ENCODE measurements at places on chromosomes 7 and 10. TPM values are rescaled to one million over a fixed set of nuclear protein-coding genes. Genes with fewer than 3 reads are reported as not detected.

DNA sequence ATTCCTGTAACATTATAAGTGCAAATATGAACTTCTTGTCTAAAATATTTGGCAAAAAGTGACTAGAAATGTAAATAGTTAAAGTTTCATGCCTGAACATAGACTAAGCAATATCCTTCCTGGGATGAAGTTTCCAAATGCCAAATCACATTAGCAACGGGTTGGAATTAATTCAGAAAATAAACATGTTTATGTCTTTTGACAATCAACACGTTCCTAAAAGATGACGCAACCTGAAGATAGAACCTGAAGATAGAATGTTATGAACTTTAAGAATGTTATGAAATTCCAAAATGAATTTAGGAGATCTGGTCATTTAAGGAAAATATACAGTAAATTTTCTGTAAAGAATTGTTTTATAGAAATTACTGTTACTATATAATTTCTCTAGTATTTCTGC, 9.2 kb downstream of the LAMB4 start:
- DNase-seq = no peak

Gene ZKSCAN1
- 99.9 TPM for total RNA-seq

Gene CCDC201
- total RNA-seq = not detected

GRCh38 chr7:53191191-53191695, 155.8 kb downstream of the POM121L12 start:
- no peak for DNase-seq

DNA sequence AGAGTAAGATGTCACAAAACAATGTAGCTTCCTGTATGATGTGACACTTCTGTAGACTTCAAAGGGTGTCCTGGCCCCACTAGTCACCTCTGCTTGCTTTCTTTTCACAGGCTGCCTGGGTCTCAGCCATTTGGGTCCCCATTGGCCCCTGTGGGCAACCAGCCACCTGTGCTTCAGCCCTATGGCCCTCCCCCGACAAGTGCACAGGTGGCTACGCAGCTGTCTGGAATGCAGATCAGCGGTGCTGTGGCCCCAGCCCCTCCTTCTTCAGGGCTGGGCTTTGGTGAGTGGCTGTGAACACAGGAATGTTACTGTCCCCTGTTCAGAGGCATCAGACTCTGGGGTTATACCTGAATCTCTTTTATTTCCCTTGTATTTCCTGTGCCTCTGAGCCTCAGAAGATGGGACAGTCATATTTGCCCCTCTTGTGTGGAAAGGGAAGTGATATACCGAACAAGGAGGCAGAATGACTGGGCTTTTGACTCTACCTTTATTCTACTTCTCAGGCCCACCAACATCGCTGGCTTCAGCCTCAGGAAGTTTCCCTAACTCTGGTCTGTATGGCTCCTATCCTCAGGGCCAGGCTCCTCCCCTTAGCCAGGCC, 15.4 kb downstream of the SEC24C start:
- no peak for DNase-seq

- DNase-seq = no peak
Measured at GRCh38 chr10:74598891-74599566, 227.4 kb upstream of the KAT6B start.

- no peak for DNase-seq
Measured at GRCh38 chr7:121294448-121294992, 34.3 kb upstream of the WNT16 start.

GRCh38 chr10:112332022-112332421, 41.9 kb upstream of the ACSL5 start:
- DNase-seq = no peak

DNA sequence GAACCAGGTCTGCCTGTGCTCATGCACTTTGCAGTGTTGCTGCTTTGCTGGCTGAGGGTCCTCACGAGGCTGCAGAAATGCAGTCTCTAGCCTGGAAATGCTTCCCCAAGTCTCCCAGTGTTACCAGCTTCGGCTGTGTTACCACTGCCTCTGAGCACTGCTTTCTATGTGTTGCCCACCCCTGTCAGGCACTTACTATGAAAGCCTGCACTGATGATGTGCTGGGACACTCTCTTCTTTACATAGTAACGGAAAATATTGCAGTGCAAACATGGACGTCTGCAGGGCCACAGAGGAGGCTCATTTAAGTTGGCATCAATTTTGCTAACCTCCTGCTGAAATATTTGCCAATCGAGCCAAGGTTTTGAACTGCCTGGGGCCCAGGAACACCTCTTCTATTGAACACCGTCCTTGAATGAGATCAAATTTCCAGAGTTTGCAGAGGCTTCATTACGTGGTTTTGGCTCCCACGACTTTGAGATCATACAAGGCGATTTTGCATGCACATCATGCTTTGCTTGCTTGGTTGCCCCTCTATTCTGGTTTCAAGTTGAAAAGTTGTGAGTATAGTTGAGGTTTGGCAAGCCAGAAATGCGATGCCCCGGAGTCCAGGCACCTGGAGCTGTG, 404.7 kb upstream of the PODXL start:
- no peak for DNase-seq

Gene PLXNA4
- total RNA-seq = 0.38 TPM

Gene GPNMB
- 5.0 TPM for total RNA-seq

DNA sequence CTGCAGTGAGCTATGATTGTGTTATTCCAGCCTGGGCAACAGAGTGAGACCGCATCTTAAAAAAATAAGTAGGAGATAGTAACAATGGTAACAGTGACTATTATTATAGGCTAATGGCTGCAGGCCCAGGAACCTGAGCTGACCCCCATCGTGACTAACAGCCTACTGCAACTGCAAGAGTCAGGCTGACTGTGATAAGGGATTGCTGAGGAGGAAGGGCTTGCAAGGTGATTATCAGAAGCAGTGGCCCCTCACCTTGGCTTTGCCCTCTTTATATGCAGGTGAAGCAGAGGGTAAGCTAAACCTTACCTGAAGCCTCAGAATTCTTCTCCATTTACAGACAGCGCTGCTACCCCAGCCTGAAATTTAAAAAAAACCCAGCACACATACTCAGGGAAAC, 83.9 kb upstream of the SDK1 start:
- DNase-seq = no peak

DNA sequence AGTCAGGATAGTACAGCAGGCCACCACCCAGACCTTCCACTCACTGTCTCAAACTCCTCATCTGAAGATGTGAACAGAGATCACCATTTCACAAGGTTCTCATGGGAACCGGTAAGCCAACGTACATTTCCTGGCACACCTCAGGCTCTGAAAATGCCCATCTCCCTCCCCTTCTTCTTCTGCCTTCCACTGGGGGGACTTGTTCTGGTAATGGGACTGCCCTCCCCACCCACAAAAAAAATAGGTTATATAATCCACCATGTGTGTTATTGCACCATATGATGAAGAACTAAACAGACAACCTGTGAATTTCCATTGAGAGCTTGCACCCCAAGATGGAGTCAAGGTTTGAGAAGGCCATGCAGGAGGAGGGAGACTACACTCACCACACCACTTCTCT, 42.1 kb upstream of the IKZF1 start:
- no peak for DNase-seq

Gene RNF32
- 1.0 TPM for total RNA-seq

DNA sequence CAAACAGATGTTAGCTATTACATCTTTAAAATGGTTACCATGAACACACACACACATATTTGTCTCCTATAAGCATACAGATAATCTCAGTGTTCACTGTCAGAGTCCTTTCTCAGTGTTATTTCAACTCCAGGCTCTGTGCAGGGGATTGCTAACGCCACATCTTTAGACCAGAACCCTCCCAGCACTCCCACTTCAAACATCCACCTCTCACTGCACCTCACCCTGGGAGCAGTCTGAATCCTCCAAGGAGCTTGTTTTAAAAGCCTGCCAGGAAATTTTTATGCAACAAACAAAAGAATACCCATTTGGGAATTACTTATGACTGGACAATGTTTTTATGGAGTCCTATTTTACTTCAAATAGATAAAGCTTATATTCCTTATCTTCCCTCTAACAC, 107.4 kb downstream of the PARD3 start:
- DNase-seq = no peak

GRCh38 chr7:112908086-112908485, 117.9 kb upstream of the TMEM168 start:
- no peak for DNase-seq

- DNase-seq = no peak
Measured at GRCh38 chr7:80324032-80324431, 187.8 kb downstream of the GNAT3 start.

GRCh38 chr7:68309271-68309670, 1289.0 kb upstream of the AUTS2 start:
- no peak for DNase-seq

Gene SHTN1
- total RNA-seq = 25.8 TPM

DNA sequence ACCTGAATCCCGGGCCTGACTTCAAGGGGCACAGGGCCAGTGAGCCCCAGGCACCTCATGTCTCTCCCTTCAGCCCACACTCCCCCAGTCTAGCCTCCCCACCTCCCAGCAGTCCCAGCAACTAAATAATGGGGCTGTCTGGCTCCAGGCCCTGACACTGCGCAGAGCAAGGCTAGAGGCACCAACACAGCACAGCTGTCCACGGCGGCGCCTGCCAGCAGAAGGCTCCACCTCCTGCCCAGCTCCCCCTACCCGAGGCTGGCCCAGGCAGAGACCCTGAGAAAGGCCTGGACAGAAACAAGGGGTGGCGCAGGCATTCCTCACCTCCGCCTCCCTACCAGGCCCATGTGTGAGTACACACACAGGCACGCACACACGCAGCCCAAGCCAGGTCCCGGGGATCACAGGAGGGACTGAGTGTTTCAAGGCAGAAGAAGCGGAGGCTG, 6.1 kb downstream of the KCNH2 start:
- no peak for DNase-seq

All from left lobe of liver (tissue), 2 donors.